ENCODE measurements at places on chromosomes 5 and 9.

DNA sequence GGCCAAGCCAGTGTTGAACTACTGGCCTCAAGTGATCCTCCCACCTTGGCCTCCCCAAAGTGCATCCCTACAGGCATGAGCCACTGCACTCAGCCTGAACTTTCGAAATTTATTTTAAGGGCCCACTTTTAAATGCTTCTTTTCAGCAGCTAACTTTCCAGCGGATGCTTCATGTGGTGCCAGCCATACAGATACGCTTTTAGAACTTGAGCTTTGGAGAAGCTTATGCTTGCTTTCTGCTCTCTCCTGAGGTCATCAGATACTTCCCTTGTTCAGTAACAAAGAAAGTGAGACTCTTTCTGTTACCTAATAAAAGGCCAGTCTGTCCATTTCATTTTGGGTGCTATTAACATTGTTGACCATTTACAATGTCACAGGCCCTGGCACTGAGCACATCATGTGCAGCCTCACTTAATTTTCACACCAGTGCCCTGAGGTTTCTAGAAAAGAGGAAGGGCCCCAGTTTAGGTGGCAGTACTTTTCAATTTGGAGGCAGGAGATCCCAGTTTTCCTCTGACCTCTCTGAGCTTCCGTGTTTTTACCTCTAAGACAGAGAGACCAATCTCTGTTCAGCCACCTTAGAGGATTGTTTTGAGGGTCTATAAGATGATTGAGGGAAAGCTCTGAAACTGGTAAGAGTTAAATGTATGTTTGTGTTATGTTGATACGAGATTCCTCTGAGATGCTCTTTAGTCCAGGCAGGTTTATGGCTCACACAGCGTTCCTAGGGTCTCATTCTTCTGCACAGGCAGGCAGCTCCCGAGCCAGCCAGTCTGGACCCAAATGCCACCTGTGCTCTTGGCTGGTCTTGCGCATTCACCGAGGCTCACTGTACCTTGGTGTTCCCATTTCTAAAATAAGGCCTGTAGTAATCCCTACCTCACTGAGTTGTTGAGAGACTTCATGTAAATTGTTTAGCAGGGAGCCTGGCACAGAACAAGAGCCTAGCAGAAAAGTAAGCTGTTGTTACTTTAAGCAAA is 4.4 kb downstream of the ABL1 start:
- DNase-seq: no peak

- no peak for DNase-seq
Observed at GRCh38 chr5:97454015-97454414, 271.0 kb upstream of the RIOK2 start.

DNA sequence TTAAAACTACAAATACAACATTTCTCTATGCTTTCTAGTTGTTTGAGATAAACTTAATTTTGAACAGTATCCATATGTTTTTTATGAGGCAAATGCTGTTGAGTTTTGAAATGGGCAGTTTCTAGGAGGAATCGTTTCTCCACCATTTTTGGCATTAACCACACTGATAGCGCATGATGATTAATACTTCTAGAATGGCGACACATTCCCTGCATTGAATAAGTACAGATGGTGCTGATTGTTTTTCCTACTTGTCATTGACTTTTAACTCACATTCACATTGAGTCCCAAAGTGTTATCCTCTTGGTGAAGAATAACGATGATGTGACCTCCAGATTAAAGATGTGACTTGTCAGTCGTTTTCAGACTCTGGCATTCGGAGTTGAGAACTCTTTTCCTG is 6.5 kb upstream of the CCDC192 start:
- DNase-seq: peak; percentile 52

DNA sequence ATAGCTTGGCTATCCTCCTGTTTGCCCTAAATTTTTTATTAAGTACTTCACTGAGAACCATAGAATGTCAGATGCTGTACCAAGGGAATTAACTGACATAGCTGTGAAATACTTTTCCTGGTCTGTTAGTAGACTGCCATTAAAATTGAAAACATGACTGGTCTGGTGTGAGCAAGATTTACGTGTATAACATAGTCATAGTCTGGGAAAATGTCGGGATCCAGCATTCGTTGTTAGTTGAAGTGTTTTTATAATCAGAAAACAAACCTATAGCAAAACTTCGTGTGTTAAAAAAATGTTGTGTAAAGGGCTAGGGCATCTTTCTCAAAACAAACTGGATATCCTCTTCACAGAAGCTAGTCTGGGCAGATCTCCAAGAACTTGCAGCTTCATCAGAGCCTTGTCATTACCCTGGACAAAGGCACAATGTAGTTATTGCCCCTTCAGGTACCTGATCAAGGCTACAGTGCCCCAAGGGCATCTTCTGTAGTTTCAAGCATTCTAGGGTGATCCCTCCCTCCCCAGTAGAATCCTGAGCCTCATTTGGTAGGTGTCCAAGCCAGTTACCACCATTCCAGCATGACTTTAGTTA is 454.2 kb upstream of the SGCD start:
- peak; percentile 6 for DNase-seq

DNA sequence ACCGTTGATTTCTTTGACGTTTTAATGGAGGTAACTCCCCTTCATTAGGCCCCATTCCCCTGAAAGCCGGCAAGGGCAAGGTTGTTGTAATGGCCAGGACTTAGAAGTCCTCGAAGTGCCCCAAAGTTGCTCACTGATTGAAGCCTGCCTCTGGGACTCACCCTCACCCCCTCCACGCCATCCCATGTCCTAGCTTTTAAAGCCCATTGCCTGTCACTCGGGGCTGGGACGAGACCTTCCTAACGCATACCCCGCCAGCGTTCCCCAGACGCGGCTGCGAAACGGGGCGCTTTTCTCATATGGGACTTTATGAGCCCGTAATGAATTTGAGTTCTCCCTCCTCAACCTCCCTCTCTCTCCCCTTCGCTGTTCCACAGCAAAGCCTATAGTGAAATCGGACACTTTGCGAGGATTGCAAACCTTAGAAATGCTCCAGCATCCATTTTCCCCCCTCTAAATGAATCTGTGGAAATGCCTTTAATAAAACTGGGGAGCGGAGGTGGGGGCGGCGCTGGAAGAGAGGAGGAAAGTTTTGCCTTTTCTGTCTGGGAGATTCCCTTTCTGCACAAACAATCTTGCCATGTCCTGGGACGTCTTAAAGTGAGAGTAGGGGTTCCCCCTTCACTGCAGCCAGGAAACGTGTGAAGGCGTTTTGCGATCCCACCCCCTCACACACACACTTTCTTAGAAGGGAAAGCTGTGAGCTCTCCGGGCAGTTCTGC is 1.5 kb downstream of the PAPPA start:
- peak; percentile 78 for DNase-seq

DNA sequence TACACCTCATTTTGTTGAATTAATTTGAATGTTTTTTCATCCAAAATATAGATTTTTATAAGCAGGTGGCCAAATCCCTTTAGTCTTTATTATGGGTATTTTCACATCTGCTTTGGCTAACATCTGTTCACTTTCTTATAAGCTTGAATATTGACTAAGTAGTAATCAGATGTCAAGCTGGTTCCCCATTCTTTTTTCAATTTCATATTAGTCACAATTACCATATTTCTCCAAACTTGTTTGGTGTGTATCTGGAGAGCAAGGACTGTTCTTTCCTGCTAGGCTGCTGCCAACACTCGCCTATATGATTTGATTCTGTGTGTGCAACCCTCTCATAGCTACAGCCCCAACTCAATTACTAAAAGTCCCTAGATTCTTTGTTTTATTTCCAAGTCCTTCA is 608.5 kb downstream of the PSAT1 start:
- DNase-seq: no peak

DNA sequence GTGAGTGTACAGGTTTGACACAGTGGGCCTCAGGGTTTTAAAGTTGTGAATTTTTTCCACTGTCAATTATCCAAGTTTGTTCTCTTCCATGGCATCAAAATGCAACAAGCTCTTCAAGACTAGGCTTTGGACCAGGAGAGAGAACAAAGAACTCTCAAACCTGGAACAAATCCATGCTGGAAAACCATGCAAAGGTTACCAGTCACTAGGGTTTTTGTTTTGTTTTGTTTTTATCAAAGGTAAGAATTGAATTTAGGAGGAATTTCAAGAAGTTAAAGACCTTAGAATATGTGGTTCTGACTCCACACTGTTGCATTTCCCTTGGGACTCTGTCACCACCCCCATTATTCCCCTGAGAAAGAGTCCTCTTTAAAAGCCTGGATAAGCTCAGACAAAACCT is 191.1 kb upstream of the PIK3R1 start:
- peak; percentile 71 for DNase-seq

DNA sequence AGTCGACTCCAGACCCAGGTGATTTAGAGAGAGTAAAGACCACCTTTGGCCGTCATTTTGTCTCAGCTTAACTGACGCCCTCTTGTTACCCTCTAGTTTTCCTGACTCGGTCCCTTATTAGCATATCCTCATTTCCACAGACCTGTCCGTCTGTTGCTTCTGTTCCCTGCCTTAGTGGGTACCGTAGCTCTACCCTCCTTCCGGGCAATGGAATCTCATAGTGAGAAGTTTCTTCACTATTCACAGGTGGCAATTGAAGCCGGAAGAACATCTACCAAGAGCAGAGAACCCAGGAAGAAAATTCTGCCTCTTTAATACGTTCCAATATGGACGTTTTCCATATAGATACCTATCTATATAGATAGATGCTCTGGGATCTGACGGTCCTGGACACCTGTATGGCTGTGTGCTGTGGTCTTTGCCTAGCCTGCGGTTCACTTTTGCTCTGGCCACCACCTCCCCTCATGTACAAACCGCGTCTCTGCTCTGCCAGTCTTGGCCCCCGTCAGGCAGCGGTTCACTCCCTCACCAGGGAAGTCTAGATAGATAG is 652 bp upstream of the TMEM161B start:
- DNase-seq: peak; percentile 46

- DNase-seq: no peak
Observed at GRCh38 chr9:126461608-126462007, 135.0 kb downstream of the MVB12B start.

GRCh38 chr5:137218471-137218870 is 280.7 kb downstream of the SPOCK1 start:
- peak; percentile 84 for DNase-seq

DNA sequence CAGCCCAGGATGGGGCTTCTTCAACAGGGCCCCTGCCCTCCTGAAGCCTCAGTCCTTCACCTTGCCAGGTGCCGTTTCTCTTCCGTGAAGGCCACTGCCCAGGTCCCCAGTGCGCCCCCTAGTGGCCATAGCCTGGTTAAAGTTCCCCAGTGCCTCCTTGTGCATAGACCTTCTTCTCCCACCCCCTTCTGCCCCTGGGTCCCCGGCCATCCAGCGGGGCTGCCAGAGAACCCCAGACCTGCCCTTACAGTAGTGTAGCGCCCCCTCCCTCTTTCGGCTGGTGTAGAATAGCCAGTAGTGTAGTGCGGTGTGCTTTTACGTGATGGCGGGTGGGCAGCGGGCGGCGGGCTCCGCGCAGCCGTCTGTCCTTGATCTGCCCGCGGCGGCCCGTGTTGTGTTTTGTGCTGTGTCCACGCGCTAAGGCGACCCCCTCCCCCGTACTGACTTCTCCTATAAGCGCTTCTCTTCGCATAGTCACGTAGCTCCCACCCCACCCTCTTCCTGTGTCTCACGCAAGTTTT is 23.6 kb downstream of the PCDHGC5 start:
- DNase-seq: peak; percentile 85

GRCh38 chr5:42974536-42974935 is 65.6 kb downstream of the ANXA2R start:
- DNase-seq: peak; percentile 89

- no peak for DNase-seq
Observed at GRCh38 chr5:128762661-128763306, 202.5 kb upstream of the SLC27A6 start.

DNA sequence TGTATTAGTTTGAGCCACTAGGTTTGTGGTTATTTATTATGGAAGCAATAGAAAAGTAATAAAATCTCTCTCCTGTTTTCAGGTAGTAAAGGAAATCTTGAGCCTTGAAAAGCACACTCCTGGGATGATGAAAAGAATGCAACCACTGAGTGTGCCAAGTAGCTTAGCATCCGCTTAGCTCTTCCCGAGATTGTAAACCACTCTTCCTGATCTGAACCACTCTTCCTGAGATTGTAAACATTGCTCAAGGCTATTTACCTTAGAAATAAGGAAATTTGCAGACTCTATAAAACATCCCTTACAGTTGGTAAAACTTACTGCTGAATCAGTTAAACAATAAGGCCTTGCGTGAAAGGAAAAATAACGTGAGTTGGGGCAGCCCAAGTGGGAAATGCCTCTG is 17.4 kb upstream of the IL33 start:
- DNase-seq: no peak

GRCh38 chr5:17766031-17766430 is 131.8 kb downstream of the TAF11L14 start:
- DNase-seq: no peak

- DNase-seq: no peak
Observed at GRCh38 chr5:87300176-87300575, 32.5 kb downstream of the RASA1 start.

DNA sequence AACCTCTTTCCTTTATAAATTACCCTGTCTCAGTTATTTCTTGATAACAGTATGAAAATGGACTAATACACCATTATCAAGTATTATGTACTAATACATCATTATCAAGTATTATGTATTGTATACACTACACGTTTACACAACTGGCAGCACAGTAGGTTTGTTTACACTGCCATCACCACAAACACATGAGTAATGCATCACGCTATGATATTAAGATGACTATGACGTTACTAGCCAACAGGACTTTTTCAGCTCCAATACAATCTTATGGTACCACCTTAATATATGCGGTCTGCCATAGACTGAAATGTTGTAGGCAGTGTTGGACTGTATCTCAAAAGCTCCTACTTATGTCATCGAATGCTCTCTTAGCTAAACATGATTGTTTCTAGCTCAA is 28.2 kb downstream of the PRELID2 start:
- no peak for DNase-seq

- DNase-seq: peak; percentile 11
Observed at GRCh38 chr9:14806941-14807520, 84.5 kb upstream of the CER1 start.

Data from astrocyte of the hippocampus (primary cell).